Activated CD4-positive, alpha-beta T cell treated with anti-CD3 and anti-CD28 coated beads for 4 hours (primary cell): ENCODE measurements at places on chromosomes 12 and 14.

GRCh38 chr12:68139001-68139400 is 20.5 kb downstream of the IFNG start:
- no peak for DNase-seq

DNA sequence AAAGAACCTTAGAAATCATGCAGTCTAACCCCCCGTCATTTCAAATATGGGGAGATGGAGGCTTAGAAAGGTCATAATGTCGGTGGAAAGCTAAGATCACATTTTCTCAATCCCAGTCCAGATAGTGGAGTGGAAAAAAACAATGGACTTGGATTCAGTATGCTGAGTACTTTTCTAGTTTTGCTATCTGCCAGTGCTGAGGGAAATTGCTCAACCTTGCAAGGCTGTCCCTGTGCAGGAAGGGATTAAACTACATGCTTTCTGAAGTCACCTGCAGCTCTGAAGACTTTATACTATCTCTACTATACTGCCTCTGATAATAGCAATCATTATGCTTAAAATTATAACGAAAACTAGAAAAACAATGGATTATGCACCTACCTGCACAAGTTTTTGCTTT is 272.8 kb downstream of the LRIG3 start:
- no peak for DNase-seq

DNA sequence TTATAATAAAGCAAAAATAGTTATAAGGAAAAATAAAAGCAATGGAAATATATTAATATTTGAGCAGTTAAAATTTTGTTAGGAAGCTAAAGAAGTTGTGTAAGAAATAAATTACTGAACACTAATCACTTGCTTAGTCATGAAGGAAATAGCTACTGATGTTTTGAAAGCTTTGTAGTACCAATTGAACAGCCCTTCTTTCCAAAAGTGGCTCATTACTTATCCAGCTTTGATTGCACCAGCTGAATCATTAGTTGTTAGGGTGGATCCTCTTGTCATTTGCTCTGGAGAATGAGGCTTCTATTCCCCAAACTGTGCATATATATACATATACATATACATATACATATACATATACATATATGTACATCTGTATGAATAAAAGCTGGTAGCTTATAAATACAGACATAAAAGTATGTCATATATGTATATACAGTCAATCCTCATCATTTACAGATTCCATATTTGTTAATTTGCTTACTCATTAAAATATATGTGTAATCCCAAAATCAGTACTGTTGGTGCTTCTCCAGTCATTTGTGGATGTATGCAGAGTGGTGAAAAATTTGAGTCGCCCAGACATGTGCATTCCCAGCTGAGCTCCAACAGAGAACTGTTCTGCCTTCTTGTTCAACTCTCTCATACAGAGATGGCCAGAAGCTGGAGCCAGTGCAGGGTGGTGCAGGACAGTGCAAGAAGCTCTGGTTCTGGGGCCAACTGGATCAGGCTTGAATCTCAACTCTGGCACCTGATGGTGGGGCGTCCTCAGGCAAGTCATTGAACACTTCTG is 214.1 kb downstream of the RPAP3 start:
- DNase-seq, result no peak

DNA sequence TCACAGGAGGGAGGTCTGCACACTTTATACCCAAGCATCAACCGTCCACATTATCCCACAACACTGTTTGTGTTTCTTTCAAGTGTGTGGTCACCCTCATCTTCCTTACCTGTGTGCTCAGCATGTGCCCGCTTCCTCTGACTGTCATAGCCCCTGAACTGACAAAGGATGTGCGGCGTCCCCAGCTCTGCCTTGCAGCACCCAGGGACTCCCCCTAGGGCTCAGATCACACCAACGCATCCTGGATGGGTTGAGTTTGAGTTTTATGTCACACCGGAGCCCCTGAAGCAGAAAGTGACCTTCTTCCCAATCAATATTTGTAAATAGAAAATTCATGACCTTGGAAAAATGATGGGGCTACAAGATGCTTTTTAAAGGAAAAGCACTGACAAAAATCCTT is 770.7 kb upstream of the TMEM132C start:
- DNase-seq, result no peak

DNA sequence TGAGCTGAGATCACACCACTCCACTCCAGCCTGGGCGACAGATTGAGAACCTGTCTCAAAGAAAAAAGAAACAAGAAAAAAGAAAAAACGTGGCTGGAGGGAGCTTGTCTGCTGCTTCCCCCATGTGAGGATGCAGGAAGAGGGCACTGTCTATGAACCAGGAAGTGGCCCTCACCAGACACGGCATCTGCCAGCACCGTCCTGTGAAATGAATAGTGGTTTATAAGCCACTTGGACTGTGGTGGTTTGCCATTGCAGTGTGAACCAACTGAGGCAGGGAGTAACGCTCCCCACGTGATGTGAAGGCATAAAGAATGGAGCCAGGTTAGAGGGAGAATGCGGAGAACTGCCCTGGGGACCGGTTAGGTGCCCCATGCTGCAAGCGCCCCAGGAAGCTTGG is 4.5 kb upstream of the BRF1 start:
- no peak for DNase-seq

DNA sequence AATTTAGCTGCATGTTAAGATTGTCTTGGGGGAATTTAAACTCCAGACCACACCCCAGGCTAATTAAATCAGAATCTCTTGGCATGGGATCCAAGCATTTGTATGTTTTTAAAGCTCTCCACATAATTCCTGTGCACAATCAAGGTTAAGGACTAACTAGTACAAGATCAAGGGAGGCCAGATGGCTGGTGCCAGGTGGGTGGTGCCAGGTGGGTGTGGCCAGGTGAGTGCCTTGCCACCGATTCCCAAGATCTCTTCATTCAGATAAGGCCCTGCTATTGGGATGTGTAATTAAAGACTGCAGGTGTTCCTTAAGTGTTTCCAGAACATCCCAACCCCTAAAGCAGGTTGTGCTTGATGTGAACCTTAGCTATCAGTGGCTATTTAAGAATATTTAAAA is 75.1 kb downstream of the NRXN3 start:
- no peak for DNase-seq

- DNase-seq, result no peak
These were observed 254.0 kb upstream of the STXBP6 start for GRCh38 chr14:25303934-25304333.

DNA sequence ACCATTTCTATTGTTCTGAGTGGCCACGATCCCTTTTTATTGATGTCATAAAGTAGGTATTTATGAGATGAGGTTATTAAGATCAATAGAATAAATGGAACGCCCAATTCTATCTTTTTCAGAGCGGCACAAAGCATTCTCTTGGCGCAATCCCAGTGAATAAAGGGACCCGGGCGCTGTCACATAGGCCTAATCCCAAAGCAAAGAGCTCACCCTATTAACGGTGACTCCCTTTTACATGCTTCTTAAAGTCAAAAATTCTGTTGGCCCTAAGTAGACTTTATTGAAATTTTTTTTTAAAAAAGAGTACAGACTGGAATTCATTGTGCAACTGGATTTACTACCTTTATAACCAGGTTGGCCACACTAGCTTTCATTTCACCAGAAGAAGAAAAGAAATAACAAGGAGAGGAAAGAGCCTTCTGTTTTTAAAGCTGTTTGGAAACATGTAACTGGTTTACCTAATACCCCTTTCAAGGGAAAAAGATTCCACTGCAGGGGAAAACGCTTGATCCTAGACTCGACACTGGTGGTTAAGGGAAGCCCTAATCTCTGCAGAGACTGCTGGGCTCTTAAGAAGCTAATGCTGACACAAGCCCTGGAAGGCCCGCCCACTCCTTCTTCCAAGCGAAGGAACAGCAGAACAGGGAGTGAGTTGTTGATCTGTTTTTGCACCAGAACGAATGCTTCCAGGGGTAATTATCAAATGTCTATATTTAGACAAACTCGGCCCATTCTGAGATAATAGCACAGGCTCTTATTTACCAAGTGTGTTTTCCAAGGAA is 381.2 kb downstream of the BCL11B start:
- DNase-seq, result no peak

GRCh38 chr12:91813701-91814100 is 331.9 kb downstream of the BTG1 start:
- peak; percentile 22 for DNase-seq

DNA sequence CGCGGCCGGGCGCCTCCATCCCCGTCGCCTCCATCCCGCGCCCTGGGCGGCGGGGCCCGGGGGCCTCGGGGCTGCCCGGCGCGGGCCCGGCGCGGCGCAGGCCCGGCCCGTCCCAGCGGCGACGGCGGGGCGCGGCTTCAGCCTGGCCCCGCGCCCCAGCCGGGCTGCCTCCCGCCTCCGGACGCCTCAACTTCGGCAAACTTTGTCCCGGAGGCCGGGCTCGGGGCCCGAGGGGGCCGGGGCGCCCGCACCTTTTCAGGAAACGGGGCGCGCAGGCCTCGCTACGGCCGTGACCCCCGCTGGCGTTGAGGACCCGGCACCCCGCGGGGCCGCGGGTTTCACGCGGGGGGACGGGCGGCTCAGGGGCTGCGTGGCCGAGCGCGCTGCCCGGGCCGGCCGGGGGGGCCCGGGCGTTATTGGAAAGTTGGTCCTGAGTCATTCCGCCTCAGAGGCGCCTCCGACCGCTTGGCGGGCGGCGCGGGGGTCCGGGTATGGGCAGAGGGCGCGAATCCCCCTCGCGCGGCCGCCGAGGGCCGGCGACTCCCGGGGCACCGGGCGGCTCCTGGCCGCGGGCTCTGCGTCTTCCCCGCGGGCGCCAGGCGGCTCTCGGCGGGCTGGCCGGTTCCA is 575 bp downstream of the TRAF3 start:
- DNase-seq, result no peak

DNA sequence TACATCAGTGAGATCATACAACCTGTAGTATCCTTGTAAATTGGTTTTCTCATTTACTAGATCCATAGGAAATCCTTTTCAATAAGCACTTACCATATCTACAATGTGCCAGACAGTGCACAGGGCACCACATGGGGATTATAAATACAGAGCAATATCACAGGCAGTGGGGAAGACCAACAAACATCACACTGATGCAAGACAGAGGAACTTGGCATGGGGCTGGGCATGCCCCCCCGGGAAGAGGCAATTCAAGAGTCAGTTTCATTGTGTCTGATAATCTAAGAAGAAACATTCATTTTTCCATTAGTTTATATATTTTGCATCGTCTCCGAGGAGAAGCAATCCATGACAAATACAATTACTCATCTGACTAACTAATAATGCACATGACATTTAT is 16.2 kb downstream of the NT5DC3 start:
- no peak for DNase-seq

DNA sequence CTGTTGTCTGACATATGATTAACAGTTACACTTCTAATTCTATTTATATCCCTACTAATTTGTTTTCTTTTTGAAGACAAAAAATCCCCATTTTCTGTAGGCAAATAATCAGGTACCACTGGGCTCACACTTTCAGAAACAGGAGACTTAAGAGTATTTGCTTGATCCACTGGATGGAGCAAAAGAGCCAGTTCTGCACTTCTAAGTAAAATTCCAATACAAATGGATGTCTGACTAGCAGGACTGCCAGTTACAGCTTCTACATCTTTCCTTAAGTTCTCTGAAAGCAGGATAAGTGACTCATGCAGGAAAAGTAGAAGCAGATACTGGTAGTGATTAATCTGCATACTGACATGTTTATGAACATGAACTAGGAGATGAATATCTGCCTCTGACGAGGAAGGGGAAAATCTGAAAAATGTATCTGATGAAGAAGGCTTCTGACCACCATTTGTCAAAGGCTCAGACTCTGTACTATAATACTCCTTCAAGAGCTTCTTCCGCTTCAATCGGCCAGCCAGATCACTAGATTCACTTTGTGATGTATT is 73.8 kb upstream of the ANKS1B start:
- DNase-seq, result no peak

DNA sequence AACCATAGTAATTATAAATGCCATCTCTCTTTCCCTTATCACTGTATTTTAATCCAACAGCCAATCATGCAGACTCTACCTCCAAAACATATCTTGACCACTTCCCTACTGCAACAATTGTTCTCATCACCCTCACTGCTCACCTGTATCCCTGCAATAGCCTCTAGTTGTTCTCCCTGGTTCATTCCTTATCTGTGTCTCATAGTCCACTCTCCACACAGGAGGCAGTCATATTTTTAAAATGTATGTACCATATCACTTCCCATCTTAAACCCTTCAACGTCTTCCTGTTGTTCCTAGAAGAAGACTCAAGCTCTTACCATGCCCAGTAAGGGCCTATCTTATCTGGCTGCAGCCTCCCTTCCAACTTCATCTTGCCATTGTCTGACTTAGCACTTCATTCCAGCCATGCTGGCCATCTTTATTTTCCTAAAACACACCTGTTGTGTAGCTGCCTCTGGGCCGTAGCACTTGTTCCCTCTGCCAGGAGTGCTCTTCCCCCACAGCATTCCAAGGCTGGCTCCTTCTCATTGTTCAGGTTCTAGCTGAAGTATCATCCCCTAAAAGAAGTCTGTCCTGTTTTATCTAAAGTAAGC is 27.8 kb upstream of the BHLHE41 start:
- DNase-seq, result no peak

DNA sequence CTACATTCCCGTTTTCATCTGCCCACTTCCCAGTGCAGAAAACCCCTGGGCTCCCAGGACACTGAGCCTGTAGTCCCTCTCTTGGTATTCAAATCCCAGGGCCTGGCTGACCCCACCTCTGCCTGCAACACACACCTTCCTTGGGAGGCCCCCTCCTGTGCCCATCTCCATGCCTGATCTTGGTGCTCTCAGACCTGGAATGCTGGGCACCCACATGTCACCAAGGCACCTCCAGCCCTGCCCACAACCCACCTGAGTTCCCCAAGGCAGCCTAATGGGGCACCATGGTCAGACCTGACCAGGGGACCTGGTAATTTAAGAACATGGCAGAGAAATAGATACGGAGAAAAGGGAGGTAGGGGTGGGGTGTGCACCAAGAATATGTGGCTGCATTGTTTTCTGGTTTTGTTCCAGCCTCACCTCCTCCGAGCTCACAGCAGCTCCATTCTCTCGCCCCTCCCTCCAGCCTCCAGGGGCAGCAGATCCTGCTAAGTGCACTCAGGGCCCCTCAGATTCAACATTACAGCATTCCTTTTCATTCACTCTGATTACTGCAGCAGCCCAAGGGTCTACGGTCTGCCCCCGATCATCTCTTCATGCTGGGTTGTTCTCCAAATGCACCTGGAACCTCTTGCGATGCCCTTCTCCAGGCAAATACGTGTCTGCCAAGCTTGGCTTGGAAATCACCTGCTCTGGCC is 9.2 kb upstream of the HSP90AA1 start:
- DNase-seq, result no peak

DNA sequence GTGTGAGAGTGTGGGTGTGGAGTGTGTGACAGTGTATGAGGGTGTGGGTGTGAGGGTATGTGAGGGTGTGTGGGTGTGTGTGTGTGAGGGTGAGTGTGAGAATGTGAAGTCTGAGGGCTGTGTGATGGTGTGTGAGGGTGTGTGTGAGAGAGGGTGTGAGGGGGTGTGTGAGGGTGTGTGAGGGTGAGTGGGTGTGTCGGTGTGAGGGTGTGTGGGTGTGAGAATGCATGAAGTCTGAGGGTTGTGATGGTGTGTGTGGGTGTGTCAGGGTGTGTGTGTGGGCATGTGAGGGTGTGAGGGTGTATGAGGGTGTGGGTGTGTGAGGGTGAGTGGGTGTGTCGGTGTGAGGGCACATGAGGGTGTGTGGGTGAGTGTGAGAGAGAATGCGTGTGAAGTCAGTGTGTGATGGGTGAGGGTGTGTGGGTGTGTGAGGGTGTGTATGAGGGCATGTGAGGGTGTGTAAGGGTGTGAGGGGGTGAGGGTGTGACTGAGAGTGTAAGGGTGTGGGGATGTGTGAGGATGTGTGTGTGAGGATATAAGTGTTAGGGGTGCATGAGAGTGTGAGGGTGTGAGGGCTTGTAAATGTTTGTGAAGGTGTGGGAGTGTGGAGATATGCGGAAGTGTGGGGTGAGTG is 36.4 kb downstream of the TMEM121 start:
- no peak for DNase-seq
